Lung (tissue), 17 donors: ENCODE measurements at places on chromosomes 5 and 9.
A peak's percentile ranks its signal among the peaks of the same experiment; 100 is the strongest.

DNA sequence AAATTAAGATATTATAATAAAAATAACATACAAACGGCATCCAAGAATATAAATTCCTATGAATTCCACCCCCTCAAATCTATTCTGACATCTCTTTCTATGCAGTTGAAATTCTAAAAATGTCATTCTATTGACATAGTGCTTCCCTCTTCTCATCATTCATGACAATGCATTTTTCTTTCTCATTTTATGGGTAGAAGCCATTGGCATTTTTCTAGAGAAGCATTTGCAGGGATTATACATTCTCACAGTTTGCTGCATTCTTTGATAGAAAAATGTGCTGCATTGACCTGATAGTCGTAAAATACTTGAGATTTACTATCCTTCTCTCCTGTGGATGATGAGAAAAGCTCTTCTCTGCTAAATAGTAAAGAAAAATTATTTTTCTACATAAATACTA lies 760.9 kb upstream of the ACO1 start:
- DNase-seq: no peak

- DNase-seq: no peak
These were observed 2.4 kb downstream of the EDF1 start for GRCh38 chr9:136863623-136864273.

- peak; percentile 76 for DNase-seq
These were observed 434 bp downstream of the GLRX start for GRCh38 chr5:95822043-95822541.

DNA sequence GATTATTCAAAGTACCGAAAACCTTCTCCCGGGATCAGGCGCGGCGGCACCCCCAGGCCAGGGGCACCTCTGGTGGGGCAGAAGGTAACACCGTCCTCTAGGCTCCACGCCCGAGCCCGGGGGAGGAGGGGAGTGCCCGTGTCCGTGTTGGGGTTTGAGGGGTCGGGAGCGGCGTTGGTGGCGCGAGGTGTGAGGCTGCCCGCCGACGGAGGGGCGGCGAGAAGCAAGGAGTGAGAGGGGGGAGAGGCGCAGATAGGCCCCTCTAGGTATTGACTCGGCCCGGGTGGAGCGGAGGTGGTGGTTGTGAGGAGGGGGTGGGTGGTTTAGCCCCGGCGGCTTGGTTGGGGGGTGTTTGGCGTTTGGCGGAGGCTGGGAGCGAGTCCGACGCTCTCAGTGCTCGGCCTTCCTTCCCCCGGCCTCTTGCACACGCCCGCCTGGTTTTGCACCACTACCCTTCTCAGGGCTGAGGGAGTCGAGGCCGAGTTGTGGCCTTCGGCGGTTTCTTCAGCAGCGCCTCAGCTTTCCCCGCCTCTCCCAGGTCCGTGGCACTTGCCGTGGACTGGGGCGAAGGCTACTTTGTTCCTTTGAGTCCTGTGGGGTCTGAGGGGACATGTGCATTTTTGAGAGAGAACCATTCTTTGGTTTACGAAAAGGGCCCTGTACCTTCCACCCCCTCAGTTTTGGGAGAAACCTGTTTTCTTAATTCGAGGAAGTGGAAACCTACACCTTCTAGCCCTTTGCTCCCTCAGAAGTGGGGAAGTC lies 450 bp downstream of the GPBP1 start:
- DNase-seq: peak; percentile 59

- peak; percentile 87 for DNase-seq
These were observed 16.4 kb downstream of the TARS1 start for GRCh38 chr5:33457126-33457525.

DNA sequence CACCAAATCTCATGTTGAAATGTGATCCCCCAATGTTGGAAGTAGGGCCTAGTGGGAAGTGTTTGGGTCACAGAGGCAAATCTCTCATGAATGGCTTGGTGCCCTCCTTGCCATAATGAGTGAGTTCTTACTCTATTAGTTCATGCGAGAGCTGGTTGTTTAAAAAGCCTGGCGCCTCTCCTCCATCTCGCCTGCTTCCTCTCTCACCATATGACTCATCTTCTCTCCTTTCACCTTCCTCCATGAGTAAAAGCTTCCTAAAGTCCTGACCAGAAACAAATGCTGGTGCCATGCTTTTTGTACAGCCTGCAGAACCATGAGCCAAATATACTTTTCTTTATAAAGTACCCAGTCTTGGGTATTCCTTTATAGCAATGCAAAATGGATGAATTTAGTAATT lies 20.9 kb upstream of the ARHGAP26 start:
- no peak for DNase-seq

GRCh38 chr9:136345281-136346156 lies 18.0 kb downstream of the DNLZ start:
- DNase-seq: no peak

GRCh38 chr5:6393596-6394194 lies 15.3 kb upstream of the MED10 start:
- DNase-seq: no peak

DNA sequence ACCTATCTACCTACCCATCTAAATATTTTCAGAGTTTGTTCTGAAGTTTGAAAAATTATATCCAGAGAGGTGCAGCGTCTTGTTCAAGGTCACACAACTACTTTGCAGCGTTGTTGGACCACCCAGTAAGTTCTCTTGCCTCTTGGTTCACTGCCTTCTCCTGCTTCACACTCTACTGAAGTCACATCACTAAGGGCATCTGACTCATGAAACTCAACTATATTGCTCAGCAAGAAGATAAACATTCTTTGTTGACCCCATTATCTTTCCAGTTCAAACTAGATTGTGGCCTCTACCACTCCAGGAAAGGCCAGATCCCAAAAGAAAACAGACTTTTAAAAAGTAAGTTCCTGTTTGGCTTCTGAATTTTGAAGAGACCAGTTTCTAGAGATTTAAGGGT lies 326.9 kb downstream of the SLIT3 start:
- no peak for DNase-seq

GRCh38 chr5:177507165-177507564 lies 2.5 kb downstream of the DOK3 start:
- no peak for DNase-seq

GRCh38 chr9:6894135-6894534 lies 136.4 kb downstream of the KDM4C start:
- no peak for DNase-seq
